HepG2 (cell line): ENCODE measurements at places on chromosomes 4 and X.

- DNase-seq = no peak
Observed at GRCh38 chrX:43456063-43456462, 200.0 kb upstream of the MAOA start.

DNA sequence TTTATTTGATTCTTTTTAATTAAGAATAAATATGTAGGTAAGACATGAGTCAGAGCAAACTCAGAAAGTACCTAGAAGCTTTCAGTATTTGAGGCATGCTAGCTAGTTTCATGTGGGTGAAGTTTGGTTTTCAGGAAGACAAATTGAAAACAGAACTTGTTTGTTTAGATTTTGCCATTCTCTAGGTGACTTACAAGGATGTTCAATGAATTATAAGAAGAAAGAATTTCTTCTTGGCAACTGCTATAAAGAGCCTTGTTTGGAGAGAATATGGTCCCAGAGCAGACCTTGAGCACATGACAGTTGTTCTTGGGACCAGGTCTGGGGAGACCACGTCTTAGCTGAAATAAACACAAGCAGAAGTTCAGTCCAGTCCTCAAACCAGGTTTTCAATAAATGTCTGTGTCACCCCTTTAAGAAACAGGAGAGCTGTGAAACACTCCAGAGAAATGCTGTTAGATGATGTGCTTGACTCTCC is 38.0 kb upstream of the IL21 start:
- DNase-seq = no peak

DNA sequence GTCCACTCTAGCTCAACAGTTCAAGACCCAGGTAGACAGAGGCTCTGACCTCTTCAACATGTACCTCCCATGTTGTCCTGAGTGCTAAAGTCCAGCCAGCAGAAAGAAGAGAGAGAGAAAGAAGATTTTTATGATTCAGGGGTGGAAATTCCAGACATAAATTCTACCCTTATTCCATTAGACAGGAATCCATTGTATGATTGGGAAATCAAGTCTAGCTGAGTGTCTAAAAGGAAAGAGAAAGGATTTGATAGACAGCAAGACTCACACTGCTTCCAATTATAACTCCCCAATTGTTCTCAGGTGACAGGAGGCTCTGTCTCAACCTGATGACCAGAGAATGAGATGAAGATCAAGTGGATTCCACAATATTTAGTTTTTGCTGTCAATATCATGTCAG is 27.9 kb upstream of the PGM2 start:
- no peak for DNase-seq

DNA sequence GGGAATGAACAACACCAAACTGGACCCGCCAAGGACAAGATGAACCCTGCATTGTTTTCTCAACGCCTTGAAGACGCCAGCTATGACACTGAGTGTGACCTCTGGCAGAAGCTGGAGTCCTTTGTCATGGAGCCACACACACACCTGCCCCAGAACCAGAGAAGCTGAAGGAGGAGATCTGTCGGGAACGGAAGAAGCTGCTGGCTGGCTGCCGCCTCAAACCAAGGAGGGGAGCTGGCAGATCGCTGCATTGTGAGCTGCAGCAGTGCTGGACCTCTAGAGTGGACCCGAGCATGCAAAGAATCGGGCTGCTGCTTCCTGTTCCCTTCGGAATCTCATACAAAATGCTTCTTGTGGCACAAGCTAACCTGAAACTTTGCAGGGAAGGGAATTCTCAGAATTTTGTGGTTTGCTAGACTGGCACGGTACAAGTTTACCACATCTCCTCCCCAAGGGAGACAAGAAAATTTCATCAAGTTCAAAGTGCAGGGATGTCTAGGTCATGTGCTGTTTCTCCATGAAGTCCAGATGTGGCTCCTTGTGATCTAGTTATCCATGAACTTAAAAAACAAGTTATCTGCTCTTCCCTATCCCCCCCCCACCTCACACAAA is 23.4 kb upstream of the GLRB start:
- DNase-seq = no peak

DNA sequence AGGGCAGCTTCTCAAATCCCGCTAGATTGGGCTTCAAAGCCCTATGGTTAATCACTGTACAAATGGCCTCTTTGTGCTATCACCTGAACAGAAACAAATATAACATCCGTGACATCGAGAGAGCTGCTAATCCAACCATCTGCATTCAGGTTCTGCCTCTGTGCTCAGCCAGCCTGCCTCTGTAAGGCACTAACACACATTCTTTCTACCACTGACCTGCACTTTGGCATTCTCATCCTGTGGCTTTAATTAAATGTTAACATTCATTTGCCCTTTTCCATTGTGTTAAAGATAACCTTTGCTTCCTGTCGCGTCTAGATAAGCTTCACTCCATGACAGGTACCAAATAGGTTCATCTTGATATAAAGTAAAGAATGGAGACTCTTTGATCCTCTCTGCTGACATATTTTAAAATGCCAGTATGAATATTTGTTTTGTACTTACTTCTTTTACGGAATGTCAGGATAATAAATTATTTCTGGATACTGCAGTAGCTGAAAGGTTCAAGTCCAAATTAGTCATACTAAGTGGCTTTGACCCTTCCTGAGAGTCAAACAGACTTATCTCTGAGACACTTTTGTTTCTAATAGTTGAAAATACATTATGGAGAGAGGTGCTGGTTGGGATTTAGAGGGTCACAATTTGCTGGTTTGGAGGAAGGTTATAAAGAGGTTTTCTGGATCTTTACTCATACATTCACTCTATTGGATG is 505.7 kb downstream of the PACRGL start:
- peak; percentile 89 for DNase-seq

DNA sequence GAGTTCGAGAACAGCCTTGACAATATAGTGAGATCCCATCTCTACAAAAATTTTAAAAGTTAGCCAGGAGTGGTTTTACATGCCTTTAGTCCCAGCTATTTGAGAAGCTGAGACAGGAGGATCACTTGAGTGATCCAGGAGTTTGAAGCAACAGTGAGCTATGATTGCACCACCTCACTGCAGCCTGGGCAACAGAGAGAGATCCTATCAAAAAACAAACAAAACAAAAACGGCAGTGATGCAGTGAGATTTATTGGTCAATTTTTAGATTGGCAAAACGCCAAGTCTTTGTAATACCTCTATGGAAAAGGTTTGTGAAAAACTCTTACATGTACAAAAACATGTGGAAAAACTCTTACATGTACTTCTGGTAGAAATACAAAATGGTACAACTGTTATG is 91.3 kb downstream of the PTPN13 start:
- peak; percentile 1 for DNase-seq

DNA sequence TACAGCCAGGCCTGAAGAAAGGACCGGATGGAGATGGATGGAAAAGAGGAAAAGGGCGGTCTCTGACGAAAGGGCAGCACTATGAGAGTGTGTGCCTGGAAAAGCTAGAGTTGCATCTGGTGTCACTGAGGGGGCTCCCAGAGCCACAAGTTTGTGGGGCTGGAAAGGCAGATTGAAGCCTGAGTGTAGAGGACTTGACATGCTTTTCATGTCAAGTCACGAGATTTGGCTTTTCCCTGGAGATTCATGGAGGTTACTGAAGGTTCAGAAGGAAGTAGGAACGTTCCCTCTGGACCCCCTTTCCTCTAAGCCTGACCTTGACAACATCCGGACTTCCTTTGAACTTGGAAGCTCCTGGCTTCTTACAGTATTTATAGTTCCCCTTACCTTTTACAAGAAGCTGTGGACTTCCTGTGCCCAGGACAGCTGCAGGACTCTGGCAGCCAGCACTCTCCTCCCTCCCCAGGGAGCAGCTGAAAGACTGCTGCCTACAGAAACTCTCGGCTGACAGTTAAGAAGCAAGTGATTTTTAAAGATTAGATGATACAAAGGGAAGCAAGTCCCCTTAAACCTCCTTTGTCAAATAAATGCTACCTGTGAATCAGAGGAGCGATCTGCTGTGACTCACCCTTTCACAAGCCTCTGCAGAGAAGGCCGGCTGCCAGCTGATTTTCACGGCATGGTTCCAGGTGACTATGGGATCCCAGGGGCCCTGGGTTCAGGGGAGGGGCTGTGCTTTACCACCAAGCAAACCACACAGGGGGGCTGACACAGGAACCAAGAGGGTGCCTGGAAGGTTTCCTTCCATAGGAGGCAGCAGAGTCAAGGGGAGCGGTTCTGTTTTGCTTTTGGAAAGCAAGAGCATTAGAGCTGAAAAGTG is 72.9 kb upstream of the STIM2 start:
- DNase-seq = peak; percentile 32

DNA sequence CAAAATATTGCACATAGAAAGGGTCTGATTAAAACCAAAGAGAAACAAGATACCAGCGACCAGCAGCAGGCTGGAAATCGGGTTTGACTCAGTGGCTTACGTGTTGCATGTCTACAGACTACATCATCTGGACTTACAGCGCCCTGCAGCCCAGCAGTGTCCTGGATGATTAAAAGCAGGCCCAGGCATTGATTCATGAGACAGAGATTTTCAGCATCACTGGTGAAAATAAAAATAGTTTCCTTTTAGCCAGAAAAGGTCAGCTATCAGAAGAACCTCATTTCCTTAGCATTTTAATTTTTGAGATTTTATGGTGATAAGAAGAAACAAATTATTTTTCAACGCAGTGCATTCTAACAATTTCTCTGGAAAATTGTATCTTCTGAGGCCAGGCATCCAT is 190.6 kb downstream of the PTTG2 start:
- DNase-seq = no peak

GRCh38 chr4:36198068-36198808 is 46.1 kb downstream of the ARAP2 start:
- no peak for DNase-seq

GRCh38 chrX:43267652-43268051 is 388.4 kb upstream of the MAOA start:
- DNase-seq = no peak

DNA sequence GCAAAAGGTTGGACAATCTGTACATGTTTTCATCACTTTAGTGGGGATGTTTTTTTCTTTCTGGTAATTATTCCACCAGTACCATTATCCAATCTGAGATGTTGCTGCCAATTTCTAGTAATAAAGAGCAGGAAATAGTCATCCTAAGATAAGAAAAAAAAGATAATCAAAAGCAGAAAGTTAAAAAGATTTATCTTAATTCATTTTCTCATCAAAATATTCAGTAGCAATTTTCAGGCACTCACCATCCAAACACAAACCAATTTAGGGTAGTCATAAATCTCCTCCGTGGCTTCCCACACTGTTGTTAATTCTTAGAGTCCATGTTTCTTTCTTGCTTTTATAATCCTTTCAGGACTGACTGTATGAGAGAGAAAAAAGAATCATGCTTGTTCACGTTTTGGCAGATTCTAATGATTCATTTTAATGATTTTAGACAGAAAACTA is 263.7 kb upstream of the UGT8 start:
- no peak for DNase-seq

DNA sequence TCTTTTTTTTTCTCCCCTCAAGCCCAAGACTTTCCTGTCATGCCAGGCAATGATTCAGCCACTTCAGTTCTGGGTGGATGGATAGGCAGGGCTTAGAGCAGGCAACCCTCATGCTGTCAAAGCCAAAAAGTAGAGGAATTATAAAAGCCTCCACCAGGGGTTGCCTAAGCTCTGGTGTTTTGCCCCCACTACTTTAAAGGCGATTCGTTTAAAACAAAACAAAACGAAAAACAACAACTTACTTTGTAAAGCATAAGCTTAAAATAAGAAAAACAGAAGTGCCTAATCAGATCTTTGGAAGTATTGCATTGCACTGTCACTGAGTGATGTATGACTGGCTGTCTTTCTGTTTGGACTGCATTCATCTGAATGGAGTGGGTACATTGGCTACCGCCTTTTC is 5.3 kb upstream of the IDS start:
- DNase-seq = no peak

- DNase-seq = no peak
Observed at GRCh38 chr4:15778289-15779241, at the start of gene CD38. Gene CD38 (plus strand): TSS chr4:15778328. CDS start chr4:15778415, 87 bp downstream.

GRCh38 chr4:14925471-14925870 is 76.8 kb upstream of the CPEB2 start:
- no peak for DNase-seq

GRCh38 chrX:3320471-3321046 is 25.9 kb downstream of the MXRA5 start:
- DNase-seq = no peak

GRCh38 chr4:8705161-8706145 is 112.9 kb downstream of the CPZ start:
- DNase-seq = no peak

- no peak for DNase-seq
Observed at GRCh38 chrX:42954880-42955279, 176.9 kb upstream of the PPP1R2C start.

- no peak for DNase-seq
Observed at GRCh38 chr4:25904748-25905082, 9.3 kb upstream of the SMIM20 start.

DNA sequence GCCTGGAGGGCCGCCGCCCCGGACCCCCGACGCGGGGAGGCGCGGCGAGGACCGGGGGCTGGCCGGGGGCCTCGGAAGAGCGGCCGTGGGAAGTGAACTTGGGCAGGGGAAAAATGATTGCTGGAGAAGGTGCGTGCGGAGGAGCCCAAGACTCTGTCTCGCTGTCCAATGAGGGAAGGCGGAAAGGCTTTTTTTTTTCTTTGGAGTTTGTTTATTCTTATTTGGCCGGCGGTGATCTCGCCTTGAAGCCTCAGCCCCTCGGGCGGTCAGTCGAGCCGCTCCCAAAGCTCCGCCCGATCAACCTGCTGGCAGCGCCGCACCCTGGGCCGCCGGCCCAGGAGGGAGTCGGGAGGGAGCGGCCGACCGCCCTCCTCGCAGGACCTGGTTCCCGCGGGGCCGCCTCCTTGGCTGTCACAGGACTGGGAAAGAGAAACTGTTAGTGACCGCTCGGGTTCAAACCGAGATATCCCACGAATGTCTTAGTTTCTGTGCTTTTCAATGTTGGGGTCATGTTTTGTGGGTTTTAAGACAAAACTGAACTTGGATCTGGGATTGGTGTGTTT is 2.5 kb downstream of the CPEB2 start:
- DNase-seq = peak; percentile 20

- DNase-seq = no peak
Observed at GRCh38 chr4:120144634-120145033, 78.0 kb upstream of the MAD2L1 start.

DNA sequence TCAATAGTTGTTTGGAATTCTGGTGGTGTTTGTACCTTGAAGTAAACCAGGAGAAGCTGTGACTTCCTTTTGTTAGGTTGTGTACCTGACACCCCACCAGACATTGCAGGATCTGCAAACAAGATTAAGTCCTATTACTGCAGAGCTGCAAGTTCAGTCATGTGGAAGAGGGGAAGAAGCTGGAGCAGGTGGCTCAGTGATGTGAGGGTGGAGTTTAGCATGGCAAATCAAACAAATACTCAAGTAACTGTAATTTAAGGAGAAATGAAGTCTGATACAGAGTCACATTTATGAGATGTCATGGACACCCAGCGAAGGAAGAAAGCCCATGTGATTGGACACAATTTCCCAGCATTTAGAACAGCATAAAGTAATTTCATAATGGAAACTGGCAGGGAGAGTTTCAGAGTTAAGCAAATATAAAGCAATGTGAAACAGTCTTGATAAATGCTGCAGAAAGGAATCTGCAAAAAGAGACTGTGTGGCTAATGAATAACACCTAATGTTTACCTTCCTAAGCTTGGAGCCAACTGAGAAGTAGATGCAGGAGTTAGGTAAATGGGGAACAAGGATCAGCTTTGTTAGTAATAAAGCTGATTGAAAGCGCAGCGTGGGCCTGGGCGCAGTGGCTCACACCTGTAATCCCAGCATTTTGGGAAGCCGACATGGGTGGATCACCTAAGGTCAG is 249.1 kb downstream of the GBA3 start:
- DNase-seq = peak; percentile 13
